ENCODE measurements at places on chromosomes 1 and 21.

- DNase-seq: no peak
Measured at GRCh38 chr1:213657013-213657412, 330.8 kb upstream of the PROX1 start.

GRCh38 chr1:44568128-44568900, 106.0 kb downstream of the TMEM53 start:
- no peak for DNase-seq

DNA sequence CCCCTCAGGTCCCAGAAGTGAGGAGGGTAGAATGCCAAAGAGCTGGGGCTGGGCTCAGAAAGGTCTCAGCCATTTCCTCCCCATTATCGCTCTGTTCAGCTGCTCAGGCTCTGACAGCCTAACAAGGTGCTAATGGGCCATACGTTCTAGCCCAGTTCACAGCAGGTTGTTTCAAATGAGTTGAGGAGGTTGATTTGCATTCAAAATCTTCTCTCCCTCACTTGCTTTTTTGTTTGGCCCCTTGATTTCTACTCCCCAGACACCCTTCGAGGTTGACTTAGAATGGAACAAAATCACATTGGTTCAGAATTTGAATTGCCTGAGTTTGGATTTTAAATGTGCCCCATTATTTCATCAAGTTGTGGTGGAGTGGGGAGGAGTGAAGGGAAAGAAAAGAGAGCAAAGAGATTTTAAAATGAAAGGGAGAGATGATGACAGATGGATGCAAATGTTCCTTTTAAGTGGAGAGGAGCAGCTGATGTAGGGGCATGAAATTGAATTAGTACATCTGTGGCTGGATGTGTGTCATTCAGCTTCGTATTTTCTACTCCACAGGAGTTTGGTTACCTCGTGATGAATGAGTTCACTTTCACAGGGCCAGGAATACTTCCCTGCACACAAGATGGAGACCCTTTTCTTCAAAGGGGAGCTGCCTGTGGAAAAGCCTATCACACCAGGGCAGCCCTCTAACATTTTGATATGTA, 425.8 kb upstream of the CAMK1G start:
- no peak for DNase-seq

DNA sequence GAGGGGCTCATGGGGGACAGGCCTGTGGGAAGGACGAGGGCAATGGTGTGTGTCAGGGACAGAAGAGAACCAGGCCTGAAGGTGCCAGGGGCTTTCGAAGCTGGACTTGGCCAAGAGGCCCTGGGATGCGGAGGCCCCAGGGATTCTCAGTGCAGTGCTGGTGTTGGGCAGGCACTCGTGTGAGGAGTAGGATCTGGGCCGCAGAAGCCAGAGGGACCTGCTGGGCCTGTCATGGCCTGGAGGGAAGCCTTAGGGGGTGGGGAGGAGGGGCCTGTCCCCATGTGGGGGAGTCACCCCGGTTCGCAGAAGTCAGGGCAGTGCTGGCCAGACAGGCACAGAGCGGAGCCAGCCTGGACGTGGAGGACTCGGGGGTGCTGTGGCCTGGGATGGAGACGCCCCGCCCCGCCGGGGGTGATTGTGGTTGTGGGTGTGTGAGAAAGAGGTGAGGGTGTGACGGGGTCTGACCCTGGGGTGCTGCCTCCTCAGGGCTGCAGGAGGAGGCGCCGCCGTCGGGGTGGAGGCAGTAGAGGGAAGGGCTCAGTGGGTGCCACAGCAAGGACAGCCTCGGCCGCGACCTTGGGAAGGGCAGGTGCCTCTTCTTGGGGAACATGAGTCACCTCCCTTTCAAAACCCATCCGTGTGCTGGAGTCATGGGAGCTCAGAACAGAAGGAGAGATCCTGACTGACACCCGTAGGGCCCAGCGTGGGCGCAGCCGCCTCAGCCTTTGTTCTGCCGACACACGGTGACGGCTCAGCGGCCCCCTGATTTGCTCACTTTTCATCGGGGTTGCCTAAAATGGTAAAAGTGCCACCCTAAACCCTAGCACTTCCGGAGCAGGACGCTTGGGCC, 33.9 kb downstream of the FAAP20 start:
- no peak for DNase-seq

- no peak for DNase-seq
Measured at GRCh38 chr1:117921991-117922390, 7.4 kb downstream of the GDAP2 start.

DNA sequence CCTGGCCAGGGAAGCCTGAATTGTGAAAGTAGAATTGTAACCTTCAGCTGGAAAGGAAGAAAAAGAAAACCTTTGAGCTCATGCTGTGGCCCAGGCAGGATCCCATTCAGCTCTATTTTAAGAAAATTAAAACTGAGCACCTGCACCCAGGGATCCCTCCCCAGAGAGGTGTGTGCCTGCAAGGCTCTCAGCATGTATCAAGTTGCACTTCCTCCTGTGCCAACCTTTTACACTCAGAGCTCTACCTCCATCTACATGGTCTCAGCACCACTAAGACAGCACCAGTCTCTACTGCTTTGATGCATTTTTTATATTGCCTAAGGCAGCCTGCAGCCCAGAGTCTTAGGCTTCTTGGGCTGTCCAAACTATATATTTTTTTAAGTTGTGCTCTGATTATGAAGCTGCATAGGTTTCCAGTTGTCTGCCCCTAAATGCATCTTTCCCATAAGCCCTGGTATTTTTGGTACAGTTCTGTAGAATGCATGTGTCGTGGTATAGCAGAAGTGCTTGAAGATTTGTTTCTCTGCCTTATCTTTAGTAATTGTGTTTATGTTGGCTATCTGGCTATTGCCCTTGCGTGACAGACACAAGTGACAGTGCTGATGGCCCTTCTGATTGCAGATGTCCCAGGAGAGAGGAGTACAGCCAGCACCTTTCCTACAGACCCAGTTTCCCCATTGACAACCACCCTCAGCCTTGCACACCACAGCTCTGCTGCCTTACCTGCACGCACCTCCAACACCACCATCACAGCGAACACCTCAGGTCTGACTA, 63.1 kb downstream of the PTPRC start:
- no peak for DNase-seq

DNA sequence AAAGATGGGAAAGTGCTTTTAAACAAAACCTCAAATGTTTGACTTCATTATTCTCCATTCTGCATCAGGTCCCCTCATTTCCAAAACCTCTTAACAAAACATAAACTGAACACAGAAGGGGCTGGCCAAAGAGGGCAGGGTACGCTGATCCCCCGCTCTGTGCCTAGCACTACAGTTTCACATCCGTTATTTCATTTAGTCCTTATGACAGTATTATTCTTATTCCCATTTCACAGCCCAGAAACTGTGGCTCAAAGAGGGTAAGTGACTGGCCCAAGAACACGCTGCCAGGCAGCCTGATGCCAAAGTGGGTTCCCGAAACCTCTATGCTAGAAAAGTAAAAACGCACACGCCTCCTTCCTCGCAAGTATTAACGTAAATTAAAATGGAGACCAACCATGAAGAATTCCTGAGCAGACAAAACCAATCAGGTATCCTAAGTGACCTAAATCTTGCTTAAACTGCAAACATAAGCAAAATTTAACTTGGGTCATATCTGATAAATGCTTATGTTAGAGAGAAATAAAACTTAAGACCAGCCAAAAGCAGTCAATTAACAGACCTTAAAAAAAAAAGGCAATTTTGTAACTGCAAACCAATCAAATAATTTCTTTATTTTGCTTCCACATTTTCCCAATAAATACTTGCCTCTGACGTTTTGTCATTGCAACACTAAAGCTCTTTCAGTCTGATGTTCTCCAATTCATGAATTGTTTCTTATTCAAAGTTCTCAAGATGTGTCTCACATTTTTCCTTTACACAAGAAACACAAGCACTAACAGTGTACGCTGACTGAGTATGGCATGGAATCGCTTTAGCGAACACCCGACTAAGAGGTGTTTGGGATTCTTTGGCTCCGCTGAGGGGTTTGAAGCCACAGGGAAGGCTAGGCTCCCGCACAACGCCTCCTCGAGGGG, 653 bp downstream of the CASP9 start:
- DNase-seq: no peak

DNA sequence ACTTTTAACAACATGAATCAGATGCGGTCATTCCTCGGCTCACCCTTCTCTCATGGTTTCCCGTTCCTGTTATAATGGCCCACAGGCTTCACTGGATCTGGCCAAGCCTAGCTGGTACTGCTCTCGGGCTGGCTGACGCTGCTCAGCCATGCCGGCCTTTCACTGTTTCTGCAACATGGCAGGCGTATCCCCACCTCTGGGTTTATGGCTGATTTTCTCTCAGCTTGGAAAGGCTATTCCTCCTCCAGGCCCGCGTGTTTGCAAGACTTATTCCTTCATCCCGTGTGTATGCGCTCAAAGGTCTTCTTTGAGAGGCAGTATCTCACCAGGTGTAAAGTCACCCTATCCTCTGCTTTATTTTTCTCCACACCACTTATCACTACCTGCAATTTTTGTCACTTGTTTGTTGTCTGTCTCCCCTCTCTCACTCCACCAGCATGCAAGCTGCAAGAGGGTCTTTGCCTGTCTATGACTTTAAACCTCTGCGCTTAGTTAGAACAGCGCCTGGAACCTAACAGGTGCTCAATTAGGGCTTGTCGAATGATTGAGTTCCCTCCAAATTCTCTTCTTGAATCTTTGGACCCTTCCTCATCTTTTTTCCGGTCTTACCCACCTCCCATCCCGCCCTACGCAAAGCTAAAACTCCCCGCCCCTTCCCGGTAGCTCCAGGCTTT, 491 bp upstream of the RAP1A start:
- DNase-seq: no peak

DNA sequence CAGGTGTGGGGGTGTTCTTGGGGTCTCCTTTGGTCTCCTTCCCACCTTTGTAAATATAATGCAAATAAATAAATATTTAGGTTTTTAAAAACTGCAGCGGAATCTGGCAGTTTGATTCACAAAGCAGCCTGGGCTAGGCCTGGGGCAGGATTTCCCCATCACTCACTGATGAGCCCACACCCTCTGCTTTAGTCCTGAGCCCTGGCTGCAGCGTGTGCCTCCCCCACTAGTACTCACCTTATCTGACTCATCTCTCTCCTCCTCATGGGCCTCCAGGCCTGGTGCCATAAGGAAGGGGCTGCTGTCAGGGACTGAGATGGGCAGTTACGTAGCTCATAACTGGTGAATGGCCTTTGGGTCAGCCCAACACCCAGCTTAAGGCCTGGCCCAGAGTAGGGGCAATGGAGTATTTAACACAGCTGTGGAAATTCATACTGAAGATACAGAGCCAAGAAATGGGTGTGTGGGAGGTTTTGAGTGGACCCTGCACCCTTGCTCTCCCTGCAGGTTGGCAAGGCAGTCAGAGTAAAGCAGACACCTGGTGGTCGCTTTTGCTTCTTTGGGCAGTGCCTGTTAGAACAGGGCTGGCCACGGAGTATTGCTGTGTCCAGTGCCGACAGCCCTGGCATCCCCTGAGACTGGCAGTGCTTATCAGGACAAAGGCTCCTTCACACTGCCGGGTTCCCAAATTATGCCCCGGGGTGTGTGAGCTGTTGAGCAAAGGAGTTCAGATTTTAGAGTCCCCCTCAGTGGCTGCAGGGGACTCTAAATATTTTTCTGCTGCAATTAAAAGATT, 39.7 kb downstream of the AZIN2 start:
- no peak for DNase-seq

GRCh38 chr1:71919811-71920509, 362.4 kb downstream of the NEGR1 start:
- DNase-seq: no peak

DNA sequence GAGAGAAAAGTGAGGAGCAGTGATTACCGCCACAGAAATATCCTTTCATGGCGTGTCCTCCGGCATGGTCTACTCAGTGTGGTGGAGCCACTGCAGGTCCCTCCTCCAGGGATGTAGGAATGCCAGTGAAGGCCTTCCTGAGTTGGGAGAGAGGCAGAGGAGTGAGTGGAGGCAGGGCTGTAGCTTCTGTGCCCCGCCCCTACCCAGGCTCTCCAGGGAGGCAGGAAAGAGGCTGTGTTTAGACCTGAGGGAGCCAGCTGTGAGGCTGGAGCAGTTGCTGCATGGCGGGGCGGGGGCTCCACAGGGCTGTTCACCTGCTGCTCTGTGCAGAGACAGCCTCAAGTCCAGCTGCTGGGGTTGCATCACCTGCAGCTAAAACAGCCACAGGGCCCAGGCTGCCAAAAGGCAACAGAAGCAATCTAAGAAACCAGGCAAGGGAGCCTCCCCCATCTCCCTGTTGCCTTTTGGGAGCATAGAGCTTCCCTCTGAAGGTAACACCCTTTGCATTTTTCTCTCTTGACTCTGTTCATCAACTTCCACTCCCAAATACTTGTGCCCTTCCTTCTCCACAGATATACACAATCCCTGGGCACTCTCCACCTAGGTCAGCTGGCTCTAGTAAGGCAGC, 801 bp upstream of the ANXA9 start:
- DNase-seq: peak; percentile 71

DNA sequence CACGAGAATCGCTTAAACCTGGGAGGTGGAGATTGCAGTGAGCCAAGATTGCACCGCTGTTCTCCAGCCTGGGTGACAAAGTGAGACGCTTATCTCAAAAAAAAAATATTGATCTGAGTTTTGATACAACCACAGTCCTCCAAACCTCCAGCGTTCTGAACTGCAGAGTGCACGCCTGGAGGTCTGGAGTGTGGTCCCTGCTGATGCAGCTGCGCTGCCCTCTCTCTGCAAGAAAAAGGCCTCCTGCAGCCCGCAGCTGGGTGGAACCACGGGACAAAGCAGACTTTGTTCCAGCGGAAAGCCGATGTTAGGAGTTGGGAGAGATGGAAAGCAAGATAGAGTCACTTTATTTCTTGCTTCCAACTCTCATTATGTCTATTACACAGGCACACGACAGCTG, 144.9 kb upstream of the SOD1 start:
- DNase-seq: no peak

GRCh38 chr1:62286786-62287224, 32.4 kb downstream of the KANK4 start:
- DNase-seq: peak; percentile 24

GRCh38 chr1:51219022-51219421, 17.1 kb upstream of the RNF11 start:
- DNase-seq: no peak

- no peak for DNase-seq
Measured at GRCh38 chr1:175477248-175477647, 266.1 kb downstream of the TNR start.

GRCh38 chr1:160637821-160638539, 8.9 kb downstream of the SLAMF1 start:
- no peak for DNase-seq

GRCh38 chr1:245648749-245649522, 494.2 kb downstream of the KIF26B start:
- no peak for DNase-seq

GRCh38 chr1:182666706-182667105, 17.7 kb downstream of the RGS8 start:
- no peak for DNase-seq

- no peak for DNase-seq
Measured at GRCh38 chr21:37297364-37297763, 30.2 kb upstream of the VPS26C start.

- DNase-seq: no peak
Measured at GRCh38 chr1:206663362-206663761, 21.3 kb upstream of the MAPKAPK2 start.

DNA sequence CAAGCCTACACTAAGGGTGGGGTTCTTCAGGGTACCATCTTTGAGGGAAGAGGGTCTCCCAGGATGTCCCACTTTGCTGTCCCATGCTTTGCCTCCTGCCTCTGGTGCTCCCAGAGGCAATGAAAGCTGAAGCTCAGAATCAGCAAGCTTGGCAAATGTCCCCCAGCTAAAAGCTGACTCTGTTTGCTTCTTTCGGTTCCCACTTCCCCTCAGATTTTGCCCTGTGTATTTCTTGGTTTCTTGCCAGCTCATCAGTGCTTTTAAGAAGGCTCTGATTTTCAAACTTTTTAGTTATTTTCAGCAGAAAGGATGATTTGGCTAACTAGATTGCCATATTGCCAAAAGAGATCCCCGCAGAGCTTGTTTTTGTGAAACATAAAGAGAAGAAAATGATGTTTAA, 33.1 kb upstream of the COG2 start:
- DNase-seq: no peak

- no peak for DNase-seq
Measured at GRCh38 chr1:85884372-85885035, 176.3 kb upstream of the ZNHIT6 start.
